NB4 (cell line): ENCODE measurements at places on chromosomes 2 and 18.

DNA sequence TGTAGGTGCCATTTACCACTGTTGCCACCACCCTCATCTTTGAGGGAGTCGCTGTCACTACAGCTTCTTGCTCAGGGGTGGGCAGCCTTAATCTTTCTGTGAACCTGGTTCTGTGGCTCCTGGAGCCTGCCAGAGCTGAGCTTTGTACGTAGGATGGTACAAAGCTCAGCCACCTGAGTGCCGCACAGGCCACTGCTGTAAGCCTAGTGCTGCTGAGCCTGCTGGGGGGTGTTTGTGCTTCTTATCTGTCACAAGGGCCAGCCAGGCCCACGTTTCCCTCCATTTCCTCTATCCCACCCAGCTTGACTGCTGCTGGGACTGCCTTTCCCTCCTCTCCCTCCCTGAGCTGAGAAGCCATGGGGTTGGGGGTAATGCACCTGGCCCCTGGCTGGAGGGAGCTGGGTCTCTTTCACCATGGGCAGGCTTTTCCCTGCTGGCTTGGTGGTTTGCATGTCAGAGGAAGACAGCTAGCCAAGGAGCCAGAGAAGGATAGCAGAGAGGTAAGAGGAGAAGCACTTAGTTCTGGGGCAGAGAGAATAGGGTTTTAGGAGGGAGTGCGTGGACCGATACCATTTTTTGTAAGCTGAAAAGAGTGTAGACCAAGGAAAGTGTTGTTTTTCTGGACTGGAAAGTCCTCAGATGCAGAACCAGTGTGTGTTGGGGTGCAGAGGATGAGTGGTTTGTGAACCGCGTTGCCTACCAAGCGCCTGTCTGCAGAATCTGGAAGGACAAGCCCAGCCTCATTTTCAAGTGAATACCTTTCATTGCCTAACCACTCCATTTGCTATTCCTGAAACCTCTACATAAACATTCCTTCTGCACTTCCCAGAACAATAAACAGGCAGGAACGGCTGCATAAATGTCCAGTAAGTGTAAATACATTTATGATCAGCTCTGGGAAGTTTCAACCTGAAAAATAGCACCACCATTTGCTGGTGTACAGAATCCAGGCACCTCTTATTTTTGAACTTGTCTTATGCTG, 45.1 kb upstream of the FHL2 start:
- DNase-seq: no peak

- no peak for DNase-seq
Observed at GRCh38 chr2:175595139-175595538, 406.9 kb downstream of the LNPK start.

DNA sequence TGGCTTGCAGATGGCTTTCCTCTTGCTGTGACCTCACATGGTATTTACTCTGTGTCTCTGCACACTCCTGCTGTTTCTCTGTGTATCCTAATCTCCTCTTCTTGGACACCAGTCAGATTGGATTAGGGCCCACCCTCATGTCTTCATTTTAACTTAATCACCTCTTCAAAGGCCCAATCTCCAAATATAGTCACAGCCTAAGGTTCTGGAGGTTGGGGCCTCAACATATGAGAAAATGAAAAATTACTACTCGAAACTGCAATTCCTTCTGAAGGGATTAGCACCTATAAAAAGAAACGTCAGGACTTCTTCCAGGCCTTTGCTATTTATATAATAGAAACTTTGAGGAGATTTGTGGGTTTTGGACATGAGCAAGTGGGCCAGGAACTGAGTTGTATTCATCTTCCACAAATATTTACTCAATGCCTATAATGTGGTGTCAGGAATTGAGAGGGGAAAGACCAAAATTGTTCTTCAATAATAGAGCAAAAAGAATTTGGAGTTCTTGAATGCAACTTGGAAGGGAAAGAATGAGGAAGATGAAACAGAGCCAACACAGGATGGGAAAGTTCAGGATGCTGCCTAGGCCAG, 270.0 kb upstream of the FN1 start:
- DNase-seq: no peak

GRCh38 chr2:120957905-120958304, 222.2 kb downstream of the GLI2 start:
- DNase-seq: no peak
